Glomerular endothelial cell (primary cell): ENCODE measurements at places on chromosomes 5 and 9. TPM values are rescaled to one million over a fixed set of nuclear protein-coding genes. Genes with fewer than 3 reads are reported as not detected.

The TAF1L gene
- under 0.01 TPM in 1 of 2 replicates, not detected in the other for total RNA-seq

The FBN2 gene
- 21.4 and 41.2 TPM in 2 replicates for total RNA-seq

The IGIP gene
- total RNA-seq = 3.0 and 3.7 TPM in 2 replicates

The VCAN gene
- 70.5 and 96.0 TPM in 2 replicates for total RNA-seq

The TMEM141 gene
- 69.7 and 113 TPM in 2 replicates for total RNA-seq

The TNFSF15 gene
- 48.1 and 54.9 TPM in 2 replicates for total RNA-seq

The PLPPR1 gene
- total RNA-seq = 0.29 and 1.1 TPM in 2 replicates

GRCh38 chr5:88254320-88254719, 14.3 kb downstream of the TMEM161B start:
- DNase-seq = no peak

GRCh38 chr9:86349271-86349670, 4.9 kb downstream of the TUT7 start:
- DNase-seq = no peak

DNA sequence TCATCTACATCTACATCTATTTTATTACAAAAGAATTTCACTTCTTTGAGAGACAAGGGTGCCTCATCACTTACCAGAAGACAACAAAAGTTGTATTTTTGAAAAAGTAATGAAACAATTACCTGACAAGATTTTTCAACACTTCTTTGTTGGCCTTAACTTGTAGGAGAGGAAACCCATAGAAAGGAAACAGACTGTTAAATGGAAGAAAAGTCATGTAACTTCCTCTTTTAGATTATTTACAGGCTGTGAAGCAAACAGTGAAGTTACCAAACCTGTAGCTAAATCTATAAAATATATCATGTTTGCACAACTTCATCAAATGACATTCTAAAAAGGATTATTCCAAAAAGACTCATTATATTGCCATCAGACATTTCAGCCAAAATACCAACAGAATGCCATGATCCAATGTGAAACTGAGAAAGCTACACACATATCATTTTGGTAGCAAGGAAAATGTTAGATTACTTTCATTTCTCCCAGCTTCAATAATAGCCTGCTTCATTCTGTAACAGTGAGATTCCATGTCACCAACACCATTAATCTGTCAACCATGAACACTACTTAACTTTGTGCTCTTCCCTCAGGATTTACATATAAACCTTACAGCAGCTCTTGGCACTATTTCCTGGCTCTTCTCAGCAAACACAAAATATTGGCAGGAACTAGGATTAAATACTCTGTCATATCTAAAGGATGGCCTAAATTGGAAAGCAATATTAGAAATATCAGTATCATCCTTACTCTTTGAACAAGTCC, 122.5 kb downstream of the MCTP1 start:
- DNase-seq = no peak

GRCh38 chr5:127944125-127944524, 139.4 kb upstream of the SLC12A2 start:
- DNase-seq = no peak
